Small intestine (tissue), 16 donors: ENCODE measurements at places on chromosomes 12 and 14. TPM values are rescaled to one million over a fixed set of nuclear protein-coding genes. Genes with fewer than 3 reads are reported as not detected.
A peak's percentile ranks its signal among the peaks of the same experiment; 100 is the strongest.

Gene SLC10A1
- polyA plus RNA-seq = not detected

Gene ACRBP
- 4.5 TPM for polyA plus RNA-seq

GRCh38 chr12:42094277-42094676 lies 50.4 kb downstream of the GXYLT1 start:
- no peak overlapping the region for H3K27ac ChIP-seq
- peak; percentile 16 for DNase-seq
- H3K36me3 ChIP-seq = no peaks in the 10 kb centered on the region
- no peaks in the 10 kb centered on the region for H3K27me3 ChIP-seq
- no peaks in the 10 kb centered on the region for H3K4me1 ChIP-seq

- H3K4me1 ChIP-seq = no peaks in the 10 kb centered on the region
- no peaks in the 10 kb centered on the region for H3K27me3 ChIP-seq
- no peak overlapping the region for H3K4me3 ChIP-seq
- DNase-seq = no peak
- no peak overlapping the region for H3K27ac ChIP-seq
- no peaks in the 10 kb centered on the region for H3K36me3 ChIP-seq
Observed at GRCh38 chr12:6118891-6119568, 5.4 kb downstream of the VWF start.

GRCh38 chr14:98433436-98433835 lies 838.6 kb downstream of the BCL11B start:
- no peaks in the 10 kb centered on the region for H3K27me3 ChIP-seq
- no peak for DNase-seq
- H3K36me3 ChIP-seq = no peaks in the 10 kb centered on the region
- no peak overlapping the region for H3K4me3 ChIP-seq

DNA sequence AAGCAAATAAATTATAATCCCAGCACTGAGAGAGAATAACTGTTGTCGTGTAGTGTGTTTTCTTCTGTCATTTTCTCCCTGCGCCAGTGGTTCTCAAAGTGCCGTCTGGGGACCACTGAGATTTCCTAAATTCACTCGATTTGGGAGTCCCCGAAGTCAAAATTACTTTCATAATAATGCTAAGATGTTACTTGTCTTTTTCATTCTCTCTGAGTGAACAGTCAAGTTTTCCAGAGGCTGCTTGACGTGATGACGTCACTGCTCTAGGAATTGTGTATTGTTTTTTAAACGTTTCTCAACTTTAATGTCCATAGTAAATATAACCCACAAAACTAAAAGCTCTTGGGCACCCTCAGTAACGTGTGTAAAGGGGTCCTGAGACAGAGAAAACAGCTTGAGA lies 796 bp upstream of the POP5 start:
- peaks cover 7% of the 10 kb centered on the region for H3K36me3 ChIP-seq
- peaks cover 9% of the 10 kb centered on the region for H3K4me1 ChIP-seq
- H3K4me3 ChIP-seq = no peak overlapping the region
- no peak for DNase-seq
- H3K27ac ChIP-seq = no peak overlapping the region

Gene ASIC1
- polyA plus RNA-seq = 0.81 TPM

- H3K36me3 ChIP-seq = no peaks in the 10 kb centered on the region
- no peaks in the 10 kb centered on the region for H3K4me1 ChIP-seq
- no peak overlapping the region for H3K27ac ChIP-seq
- H3K4me3 ChIP-seq = no peak overlapping the region
- no peaks in the 10 kb centered on the region for H3K27me3 ChIP-seq
- DNase-seq = no peak
Observed at GRCh38 chr12:43148691-43149090, 403.3 kb downstream of the ADAMTS20 start.

DNA sequence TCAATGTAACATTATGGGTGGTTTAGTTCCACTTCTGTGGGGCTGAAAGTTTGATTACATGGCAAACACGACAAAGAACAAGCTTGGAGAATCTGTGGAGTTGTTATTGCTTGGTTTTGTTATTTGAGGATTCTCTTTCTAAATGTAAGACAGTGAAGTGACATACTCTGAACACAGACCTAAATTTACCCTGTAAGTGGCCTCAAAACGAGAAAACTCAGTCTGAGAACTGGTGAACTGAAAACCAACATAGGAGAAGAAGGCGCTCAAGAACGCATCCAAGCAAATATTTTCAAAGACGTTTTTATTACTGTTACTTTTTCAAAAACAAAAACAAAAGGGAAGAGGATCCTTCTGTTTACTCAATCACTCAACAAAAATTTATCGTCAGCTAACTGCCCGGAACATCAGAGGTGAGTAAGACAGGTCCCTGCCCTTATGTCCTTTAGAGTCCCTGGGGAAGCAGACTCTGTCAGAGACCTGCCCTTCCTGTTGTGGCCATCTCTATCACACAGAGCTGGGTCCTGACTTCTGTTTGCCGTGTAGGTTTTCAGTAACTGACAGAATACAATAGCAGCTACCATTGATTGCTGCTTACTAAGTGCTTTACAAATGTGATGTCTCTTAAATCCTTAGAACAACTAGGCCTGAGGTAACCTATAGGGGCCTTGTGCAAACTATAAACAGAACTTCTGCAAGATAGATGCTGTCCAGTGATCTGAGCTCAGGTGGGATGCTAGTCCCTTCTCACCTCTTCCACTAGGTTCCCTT lies 79.3 kb upstream of the C12orf71 start:
- DNase-seq = no peak
- H3K4me3 ChIP-seq = no peak overlapping the region
- no peaks in the 10 kb centered on the region for H3K4me1 ChIP-seq
- no peak overlapping the region for H3K27ac ChIP-seq
- H3K36me3 ChIP-seq = no peaks in the 10 kb centered on the region

- no peaks in the 10 kb centered on the region for H3K36me3 ChIP-seq
- no peak overlapping the region for H3K4me3 ChIP-seq
- peak; percentile 3 for DNase-seq
- no peaks in the 10 kb centered on the region for H3K4me1 ChIP-seq
Observed at GRCh38 chr12:58804749-58805148, 115.6 kb downstream of the LRIG3 start.

- H3K4me3 ChIP-seq = no peak overlapping the region
- DNase-seq = no peak
- H3K27me3 ChIP-seq = no peaks in the 10 kb centered on the region
- no peak overlapping the region for H3K27ac ChIP-seq
- H3K36me3 ChIP-seq = no peaks in the 10 kb centered on the region
- H3K4me1 ChIP-seq = peaks cover 10% of the 10 kb centered on the region
Observed at GRCh38 chr12:120241561-120242274, 23.8 kb downstream of the PXN start.

Gene LMNTD1
- polyA plus RNA-seq = not detected

DNA sequence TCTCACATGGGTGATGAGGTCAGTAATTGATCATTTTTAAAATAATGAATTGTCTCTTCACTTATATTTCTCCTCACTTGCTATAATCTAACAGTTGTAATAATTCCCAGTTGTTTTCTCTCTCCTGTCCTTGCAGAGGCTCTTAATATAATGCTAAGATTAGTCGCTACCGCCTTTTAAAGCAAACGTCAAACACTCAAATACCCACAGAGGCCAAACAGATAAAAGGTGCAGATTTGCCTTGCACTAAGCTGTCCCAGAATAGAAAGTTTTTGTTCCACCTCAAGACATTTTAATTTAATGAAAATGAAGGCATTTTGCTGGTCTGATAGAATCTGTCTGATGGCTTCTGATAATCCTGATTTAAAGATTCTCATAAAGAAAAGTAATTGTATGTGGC lies 159.0 kb downstream of the KICS2 start:
- no peak overlapping the region for H3K4me3 ChIP-seq
- no peak for DNase-seq
- H3K36me3 ChIP-seq = peaks cover 13% of the 10 kb centered on the region
- H3K27me3 ChIP-seq = no peaks in the 10 kb centered on the region
- no peaks in the 10 kb centered on the region for H3K4me1 ChIP-seq

DNA sequence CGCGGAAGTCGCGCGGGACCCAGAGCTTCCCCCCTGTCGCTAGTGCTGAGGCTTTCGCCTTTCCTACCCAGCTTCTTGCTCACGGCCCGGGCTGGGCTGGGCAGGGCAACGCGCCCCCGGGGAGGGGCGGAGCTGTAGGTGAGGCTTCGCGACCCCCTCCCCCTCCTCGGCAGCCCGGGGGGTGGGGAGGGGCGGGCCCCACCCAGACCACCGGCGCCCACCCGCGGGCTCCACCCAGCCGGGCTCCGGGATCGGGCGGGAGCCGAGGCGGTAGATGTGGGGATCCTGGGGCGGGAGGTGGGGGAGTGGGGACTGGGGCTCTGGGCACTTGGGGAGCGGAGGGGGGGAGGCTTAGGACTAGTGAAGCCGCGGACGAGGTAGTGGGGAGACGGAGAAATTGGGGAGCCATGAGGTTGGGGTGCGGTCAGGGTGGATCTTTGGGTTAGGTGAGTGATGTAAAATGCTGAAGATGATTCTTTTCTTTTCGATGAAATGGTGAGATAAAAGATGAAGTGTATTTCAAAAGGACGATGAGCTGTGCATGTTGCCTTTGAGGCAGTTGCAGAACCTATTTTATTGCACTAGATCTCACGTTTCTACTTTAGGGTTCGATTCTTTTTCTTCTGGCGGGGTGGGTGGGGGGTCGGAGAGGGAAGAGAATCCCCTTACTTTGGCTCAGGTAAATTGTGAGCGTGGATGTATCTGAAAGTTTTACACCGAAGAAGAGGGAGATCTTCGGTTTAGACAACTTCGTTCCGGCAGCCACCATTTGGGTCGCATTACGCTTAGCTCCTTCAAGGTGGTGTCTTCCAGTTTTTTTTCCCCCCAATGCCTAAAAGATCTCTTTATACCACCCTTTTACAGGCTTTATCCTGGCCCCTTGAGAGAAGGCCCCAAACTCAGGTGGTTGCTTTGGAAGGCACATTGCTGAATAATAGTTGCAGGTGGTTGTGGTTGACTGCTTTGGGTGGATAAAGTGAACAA lies 619 bp downstream of the ERC1 start:
- H3K27me3 ChIP-seq = no peaks in the 10 kb centered on the region
- peaks cover 2% of the 10 kb centered on the region for H3K36me3 ChIP-seq
- DNase-seq = no peak
- peak overlapping the region; percentile 69 for H3K4me3 ChIP-seq

DNA sequence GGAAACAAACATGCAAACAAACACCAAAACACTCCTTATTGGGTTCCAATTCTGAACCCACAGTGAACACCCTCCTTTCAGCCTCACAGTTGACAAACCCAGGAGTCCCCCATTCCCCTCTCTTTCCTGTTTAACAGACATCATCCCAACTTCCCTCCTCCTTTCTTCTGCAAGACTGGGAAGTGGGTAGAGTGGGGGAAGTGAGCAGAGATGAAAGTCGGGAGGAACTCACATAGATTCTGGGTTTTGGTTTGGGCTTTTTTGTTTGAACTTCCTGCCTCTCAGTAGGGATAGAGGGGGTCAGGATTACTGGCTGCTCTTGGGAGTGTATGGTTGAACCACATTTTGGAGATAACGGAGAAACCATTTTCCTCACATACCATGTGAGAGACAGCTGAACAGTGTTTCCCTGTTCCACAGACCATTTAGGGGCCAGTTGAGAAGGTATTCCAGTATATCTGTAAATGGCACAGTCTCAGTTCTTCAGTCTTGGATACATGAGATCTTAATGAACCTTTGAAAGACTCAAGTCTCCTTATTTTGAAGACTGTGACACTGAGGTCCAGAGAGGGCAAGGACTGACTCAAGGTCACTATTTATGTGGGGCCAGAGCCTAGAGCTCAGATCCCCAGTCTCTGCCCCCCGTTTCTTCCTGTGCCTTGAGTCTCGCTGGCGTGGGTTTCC lies 3.9 kb upstream of the GPR84 start:
- H3K4me3 ChIP-seq = no peak overlapping the region
- peak overlapping the region; percentile 31 for H3K27ac ChIP-seq
- H3K36me3 ChIP-seq = no peaks in the 10 kb centered on the region
- no peaks in the 10 kb centered on the region for H3K27me3 ChIP-seq

DNA sequence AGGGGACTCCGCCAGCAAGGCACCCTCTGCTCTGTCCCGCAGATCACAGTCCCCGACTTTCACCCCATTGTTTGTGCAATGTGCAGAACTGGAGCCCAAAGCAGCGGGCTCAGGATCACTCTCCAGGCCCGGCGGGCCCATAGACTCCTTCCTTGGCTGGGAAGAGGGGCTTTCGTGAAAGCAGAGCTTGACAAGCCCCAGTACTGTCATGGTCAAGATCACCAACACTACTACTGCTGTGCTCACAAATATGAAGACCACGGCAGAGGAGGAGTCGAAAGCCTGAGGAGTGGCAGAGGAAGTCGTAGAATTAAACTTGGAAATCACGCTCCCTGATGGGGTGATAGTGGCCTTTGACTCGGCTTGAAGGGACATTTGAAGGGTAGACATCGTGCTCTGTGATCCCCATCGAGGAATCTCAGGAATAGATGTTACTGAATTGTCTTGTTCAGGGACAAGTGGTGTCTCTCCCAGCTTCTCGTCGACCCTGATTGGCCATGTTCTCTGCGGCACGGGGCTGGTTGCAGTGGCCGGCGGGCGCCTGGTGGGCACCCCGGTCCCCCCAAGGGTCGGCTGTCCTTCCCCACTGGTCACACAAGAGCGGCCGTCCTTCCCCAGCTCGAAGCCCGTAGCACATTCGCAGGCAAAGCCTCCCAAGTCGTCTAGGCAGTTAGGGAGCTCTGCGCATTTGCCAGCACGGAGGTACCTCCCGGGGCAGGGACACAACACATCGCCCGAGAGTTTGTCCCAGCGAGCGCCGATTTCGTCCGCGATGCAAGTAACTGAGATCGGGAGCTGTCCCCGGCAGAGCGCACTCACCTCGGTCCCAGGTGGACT lies 1.1 kb downstream of the CLEC14A start:
- no peaks in the 10 kb centered on the region for H3K36me3 ChIP-seq
- DNase-seq = no peak
- H3K27me3 ChIP-seq = no peaks in the 10 kb centered on the region
- peak overlapping the region; percentile 46 for H3K4me3 ChIP-seq
- no peaks in the 10 kb centered on the region for H3K4me1 ChIP-seq

Gene SOAT2
- polyA plus RNA-seq = 4.2 TPM

DNA sequence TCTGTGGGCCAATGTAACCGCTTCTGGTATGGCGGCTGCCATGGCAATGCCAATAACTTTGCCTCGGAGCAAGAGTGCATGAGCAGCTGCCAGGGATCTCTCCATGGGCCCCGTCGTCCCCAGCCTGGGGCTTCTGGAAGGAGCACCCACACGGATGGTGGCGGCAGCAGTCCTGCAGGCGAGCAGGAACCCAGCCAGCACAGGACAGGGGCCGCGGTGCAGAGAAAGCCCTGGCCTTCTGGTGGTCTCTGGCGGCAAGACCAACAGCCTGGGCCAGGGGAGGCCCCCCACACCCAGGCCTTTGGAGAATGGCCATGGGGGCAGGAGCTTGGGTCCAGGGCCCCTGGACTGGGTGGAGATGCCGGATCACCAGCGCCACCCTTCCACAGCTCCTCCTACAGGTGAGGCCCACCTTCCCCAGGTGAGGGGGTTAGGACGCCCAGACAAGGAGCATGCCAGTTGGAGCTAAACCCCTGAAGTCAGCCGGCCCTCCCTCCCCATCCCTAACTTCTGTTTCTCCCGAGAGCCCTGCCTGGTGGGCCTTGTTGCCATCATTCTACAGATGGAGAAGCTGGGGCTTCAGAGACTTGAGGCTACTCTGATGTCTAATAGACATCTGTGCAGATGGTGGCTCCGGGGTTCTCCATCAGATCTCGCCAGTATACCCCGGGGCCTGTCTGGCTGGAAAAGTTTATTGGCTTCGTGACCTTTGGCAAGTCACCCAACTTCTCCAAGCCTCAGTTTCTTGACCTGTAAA lies 25.3 kb downstream of the PAPLN start:
- DNase-seq = no peak
- H3K27me3 ChIP-seq = no peaks in the 10 kb centered on the region
- H3K27ac ChIP-seq = no peak overlapping the region
- H3K4me1 ChIP-seq = peaks cover 22% of the 10 kb centered on the region
- H3K4me3 ChIP-seq = no peak overlapping the region
